Omental fat pad (tissue), 4 donors: ENCODE measurements at places on chromosomes 11 and 22.

- DNase-seq: no peak
These were observed 4.2 kb downstream of the ACTN3 start for GRCh38 chr11:66550887-66551286.

GRCh38 chr22:29030016-29030617 lies 31.5 kb downstream of the C22orf31 start:
- DNase-seq: no peak

DNA sequence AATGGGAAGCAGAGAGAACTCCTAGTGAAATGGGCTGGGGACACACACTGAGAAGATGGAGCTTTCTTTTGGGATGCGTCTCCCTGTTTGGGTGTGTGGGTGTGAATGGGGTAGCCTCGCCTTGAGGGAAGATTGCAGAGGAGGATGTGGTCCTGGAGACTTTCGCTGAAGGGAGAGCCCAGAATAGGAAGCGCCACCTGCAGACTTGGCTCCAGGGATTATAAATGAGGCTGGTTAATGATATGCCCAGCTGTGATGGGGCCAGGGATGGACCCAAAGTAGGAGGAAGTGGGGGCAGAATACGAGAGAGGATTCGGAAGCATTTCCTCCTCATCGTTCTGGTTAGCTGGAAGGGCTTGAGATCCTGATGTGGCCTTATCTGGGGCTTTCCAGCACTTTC lies 13.7 kb downstream of the RELT start:
- no peak for DNase-seq

GRCh38 chr22:42174062-42174461 lies 43.5 kb upstream of the CYP2D6 start:
- no peak for DNase-seq

GRCh38 chr11:130126516-130126915 lies 33.1 kb upstream of the ST14 start:
- DNase-seq: no peak

DNA sequence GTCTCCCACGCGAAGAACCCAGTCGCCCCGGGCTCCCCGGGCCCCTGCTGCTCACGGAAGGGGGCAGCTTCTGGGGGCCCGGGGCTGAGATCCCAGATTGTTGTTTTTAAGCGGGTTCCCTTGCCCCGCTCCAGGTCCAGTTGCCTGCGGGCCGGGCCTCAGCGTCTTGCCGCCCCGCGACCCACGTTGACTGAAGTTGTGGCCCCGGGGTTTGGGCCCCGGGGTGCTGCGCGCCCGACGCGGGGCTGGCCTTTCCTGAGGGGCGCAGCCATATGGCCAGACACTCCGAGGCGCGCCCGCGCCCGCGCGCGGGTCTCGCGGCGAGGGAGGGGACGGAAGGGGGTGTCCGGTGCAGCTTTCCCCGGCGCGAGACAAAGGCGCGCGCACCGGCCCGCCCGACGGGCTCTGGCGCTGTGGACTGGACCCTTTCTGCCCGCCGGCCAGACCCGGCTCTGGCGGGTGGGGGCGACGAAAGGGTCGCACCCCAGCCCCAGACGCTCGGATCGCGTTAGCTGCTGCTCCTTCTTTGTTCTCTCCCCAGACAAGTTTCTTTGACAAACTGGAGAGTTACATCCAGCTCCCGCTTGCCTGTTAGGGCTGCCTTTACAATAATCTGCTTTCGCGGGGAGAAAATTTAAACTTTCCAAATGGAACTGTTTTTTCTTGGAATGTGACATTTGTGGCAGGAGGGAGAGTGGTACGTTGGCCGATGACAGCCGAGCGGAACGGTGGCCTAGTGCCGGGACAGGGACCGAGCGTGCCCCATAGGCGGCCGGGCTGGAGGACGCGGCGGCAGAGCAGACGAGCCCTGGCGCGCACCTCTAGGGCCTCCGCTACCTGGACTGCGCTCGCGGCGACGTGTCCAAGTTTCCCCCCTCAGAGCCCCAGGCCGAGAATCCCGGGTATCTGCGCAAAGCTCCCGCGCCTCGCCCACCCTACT lies 716 bp downstream of the AMOTL1 start:
- no peak for DNase-seq

DNA sequence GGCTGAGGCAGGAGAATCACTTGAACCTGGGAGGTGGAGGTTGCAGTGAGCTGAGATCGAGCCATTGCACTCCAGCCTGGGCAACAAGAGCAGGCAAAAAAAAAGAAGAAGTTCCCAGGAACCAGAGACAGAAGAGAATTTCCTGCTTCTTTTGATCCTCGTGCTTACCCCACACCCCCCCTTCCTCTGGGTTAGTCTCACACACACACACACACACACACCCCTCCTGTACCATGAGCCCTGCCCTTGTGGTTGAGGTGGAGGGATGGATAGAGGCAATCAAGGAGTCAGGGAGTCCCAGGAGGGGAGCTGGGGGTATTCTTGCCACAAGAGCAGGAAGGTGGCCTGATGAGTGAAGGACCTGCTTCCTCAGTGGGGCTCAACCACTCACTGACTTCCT lies 4.1 kb upstream of the UBE2L6 start:
- no peak for DNase-seq

DNA sequence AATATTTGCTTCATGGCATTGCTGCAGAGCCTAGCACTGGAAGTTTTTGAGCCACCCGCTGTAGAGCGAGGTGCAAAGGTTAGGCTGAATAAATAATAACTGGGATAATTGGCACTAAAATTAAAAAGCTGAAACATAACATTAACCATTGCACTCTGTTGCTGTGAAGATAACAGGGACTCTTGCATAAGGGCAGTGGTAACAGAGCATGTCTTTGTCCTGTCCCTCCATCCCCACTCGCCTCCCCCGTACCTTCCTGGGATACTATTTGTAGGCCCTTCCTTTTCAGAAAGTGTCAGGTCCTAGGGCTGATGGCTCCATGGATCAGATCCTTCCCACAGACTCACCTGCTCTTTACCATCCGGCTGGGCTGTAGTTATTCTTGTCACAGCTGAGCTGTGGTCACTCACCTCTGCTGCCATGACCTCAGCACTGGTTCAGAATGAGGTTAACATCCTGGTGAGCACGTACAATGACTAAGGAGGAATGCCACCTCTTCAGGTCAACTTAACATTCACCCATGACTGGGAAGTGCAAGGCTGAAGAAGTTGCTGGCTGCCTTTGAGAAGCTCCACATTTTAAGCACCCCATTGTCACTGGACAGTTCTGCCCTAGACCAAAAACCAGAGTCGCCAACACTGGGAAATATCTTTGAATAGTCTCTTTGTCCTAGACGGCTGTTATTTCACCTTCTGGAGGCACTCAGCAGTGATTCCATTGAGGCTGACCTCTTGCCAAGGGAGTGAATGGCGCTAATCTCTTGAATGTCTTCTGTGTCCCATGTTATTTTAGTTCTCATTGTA lies 103.2 kb upstream of the KIRREL3 start:
- no peak for DNase-seq

DNA sequence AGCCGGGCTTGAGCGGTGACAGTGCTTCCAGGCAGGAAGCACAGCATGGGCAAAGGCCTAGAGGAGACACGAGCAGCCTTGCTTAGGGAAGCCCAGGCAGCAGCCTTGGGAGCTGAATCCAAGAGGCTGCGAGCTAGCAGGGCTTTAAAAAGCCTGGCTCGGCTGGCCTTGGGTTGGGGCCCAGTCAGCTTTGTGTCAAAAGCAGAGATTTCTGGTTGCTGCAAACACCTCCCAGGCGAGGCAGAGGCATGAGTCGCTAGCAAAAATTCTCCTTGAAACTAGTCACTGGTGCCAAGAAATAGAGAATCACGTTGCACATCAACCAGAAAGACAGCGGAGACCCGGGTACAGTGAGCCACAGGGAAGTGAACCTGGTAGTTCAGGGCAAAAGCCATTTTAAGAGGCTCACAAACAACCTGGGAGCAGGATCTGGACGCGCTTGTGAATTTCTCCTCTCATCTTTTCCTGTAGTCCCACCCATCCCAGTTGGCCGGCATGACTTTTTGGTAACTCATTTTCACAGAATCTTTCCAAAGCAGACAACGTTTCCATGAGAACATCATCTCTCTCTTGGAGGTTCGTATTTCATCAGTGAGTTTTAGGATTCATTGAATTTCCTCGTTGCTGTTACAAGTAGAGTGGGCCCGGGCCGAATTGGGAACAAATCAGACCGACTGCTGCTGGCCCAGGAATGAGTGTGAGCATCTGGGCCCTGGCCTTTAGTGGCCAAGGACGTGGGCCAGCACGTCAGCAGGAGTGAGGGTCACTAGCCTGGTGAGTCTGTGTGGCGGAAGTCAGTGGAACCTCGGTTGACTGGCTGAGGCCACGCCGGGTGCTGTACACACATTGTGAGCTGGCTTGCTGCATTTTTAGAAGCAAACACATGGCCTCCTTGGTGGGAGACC lies 16.4 kb upstream of the FGF4 start:
- DNase-seq: no peak

DNA sequence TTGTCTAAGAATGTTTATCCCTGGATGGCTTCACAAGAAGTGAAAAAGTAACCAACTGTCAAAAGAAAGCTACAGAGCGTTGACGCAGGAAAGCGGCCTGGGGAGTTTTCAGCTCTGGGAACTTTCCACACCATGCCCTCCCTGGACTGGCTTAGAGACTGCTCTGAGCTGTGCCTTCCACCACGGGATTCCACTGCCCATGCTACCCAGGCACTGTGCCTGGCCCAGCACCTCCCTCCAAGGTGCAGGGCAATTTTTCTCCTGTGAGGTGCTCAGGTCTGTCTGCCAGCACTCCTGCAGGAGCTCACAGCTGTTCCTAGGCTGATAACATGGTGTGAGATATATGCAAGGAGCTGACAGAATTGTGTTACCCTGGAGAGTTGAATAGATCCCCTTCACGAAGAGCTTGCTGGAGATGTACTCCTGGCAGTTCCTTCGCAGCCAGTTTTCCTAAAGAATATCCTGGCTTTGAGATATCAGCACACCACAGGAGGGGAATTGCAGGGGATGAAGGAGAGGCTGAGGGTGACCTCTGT lies 258.3 kb upstream of the B3GAT1 start:
- no peak for DNase-seq

DNA sequence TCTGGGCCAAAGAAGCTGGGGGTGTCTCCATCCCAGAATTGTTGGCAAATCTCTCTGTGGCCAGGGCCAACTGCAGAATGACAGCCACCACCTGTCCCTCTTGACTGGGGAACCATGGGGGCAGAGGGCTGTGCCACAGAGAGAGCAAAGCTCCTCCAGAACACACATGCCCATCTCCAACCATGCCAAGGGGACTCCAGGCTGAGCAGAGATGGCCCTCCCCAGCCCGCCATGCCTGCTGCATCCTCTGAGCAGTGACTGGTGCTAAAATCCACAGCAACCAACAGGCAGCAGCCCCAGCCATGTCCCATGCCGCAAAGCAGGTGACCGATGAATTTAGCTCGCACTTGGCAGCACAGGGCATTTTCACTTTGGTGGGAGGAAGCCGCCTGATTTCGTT lies 45.0 kb downstream of the LARGE1 start:
- DNase-seq: no peak

DNA sequence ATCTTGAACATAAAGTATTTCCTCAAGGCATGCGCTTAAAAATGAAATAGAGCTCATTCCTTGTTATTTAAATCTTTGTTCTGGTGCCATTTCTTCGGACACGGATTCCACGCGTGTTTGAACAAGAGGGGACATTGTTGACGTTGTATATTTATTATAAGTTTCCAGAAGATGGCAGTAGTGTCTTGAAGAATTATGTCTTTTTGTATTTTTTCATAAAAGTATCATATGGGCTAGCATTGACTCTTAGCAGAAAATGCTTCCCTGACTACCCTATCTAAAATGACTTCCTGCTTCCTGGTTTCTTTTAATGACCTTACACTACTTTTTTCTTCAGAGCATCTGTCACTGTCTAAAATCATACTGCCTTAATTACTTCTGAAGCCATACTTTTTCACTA lies 20.4 kb downstream of the BIRC2 start:
- no peak for DNase-seq

- no peak for DNase-seq
These were observed 21.1 kb downstream of the RPS6KA4 start for GRCh38 chr11:64379817-64380709.

GRCh38 chr11:32280339-32280738 lies 155.0 kb downstream of the WT1 start:
- DNase-seq: no peak

- DNase-seq: no peak
These were observed 90.4 kb downstream of the HIPK3 start for GRCh38 chr11:33347490-33348125.

- no peak for DNase-seq
These were observed 12.4 kb downstream of the GLYATL2 start for GRCh38 chr11:58832056-58832645.

- DNase-seq: no peak
These were observed 178.6 kb downstream of the DSCAML1 start for GRCh38 chr11:117618302-117618981.

DNA sequence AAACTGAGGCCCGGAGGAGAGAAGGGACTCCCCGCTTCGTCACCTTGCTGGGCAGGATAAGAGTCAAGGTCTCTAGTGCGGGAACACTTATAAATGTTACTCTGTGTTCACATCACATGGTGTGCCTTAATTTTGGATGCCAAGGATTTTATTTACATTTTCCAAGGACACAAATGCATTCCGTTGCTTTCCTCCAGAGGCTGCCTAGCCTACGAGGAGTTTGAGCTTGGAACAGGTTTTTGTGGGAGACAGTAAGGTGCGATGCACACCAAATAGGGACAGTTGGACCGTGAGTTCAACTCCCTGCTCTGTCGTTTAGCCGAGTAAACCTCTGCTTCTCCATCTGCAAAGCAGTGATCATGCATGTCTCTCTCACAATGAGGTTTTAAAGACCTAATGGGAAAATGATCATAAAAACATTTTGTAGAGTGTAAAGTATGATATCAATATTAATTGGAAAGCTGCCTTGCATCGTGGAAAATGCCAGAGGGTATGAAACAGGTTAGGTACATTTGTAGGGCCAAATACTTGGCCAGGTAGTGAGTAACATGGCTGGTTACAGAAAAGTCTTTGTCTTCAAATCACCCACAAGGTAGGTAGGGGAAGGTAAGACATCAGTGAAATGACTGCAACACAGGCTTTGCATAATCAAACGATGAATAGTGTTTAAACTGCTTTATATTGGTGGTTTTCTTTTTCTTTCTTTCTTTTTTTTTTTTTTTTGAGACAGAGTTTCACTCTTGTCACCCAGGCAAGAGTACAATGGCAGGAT lies 61.8 kb downstream of the ST3GAL4 start:
- no peak for DNase-seq

GRCh38 chr22:19766511-19767426 lies 6.2 kb downstream of the TBX1 start:
- no peak for DNase-seq

- no peak for DNase-seq
These were observed 16.2 kb upstream of the NNMT start for GRCh38 chr11:114279792-114280546.

- no peak for DNase-seq
These were observed at the start of gene SCGB1D2 for GRCh38 chr11:62242021-62242420. TSS of gene SCGB1D2 (plus strand) at chr11:62242239. CDS start at chr11:62242308, 69 bp downstream.
